NAMALWA (cell line): ENCODE measurements at places on chromosomes 1 and 21.

DNA sequence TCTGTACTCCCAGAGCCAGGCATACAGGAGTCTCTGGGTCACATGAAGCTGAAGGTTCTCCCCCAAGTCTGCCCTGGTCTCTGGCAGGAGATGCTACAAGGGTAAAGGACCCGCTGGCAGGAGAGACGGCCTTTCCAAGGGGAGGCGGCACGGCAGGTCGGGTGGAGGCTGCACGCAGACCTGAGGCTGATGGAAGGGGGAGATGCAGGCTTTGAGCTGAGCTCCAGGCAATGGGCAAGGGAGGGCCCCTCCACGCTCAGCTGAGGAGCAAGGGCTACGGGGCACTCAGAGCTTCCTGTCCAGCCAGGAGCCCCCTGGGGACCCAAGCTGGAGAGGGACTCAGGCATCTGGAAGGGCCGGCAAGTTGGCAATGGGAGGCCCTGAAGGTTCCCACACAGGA is 50.3 kb downstream of the MEGF6 start:
- DNase-seq = no peak

DNA sequence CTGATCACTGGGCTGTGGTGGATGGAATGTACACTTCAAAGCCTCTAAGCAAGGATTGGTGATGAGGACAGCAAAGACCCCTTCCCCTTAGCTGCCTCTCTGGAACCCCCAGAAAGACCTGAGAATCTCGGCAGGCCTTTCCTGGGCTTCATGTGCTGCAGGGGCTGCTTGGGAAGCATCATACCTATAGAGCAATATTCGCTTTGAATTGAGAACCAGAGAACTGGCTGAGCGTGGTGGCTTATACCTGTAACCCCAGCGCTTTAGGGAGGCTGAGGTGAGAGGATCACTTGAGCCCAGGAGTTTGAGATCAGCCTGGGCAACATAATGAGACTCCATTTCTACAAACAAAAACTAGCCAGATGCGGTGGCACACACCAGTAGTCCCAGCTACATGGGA is 22.0 kb downstream of the CSF1 start:
- DNase-seq = no peak

GRCh38 chr21:41833497-41834115 is 45.5 kb downstream of the PRDM15 start:
- peak; percentile 78 for DNase-seq

- no peak for DNase-seq
These were observed 66.6 kb downstream of the UBIAD1 start for GRCh38 chr1:11339346-11340232.

GRCh38 chr1:230174041-230174440 is 107.0 kb downstream of the GALNT2 start:
- no peak for DNase-seq

- DNase-seq = no peak
These were observed 16.3 kb downstream of the CAPZB start for GRCh38 chr1:19469004-19469403.

DNA sequence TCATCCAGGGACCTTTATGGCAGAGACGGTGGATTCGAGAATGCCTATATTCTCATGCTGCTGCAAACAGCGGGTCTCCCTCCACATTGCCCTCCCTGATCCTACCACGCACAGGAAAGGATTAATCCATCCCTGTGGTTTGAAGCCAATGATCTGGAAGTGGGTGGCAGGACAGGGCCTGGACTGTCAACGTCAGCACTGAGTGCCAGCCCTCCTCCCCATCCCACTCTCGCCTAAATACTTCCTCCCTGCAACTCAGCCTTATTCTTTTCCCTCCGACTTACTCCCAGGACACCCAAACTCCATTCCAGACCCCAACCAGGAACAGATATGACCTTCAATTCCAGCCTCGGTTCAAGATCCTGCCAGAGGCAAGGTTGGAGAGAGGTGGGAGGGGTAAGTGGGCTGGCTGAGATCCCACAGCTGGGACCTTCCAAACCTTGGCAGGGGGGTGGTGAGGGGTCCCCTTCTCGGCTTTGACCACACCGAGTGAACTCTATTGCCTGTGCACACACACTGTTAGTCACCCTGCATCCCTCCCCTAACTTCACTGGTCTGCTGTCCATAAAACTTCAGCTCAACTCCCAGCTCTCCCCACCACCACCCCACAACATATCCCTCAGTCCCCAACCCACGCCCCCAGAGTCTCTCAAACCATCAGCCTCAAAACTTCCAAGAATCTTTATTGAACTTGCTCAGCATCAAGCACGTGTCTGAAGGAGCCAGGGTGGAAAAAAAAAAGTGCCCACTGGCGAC is 2.4 kb upstream of the S100A5 start:
- DNase-seq = no peak

DNA sequence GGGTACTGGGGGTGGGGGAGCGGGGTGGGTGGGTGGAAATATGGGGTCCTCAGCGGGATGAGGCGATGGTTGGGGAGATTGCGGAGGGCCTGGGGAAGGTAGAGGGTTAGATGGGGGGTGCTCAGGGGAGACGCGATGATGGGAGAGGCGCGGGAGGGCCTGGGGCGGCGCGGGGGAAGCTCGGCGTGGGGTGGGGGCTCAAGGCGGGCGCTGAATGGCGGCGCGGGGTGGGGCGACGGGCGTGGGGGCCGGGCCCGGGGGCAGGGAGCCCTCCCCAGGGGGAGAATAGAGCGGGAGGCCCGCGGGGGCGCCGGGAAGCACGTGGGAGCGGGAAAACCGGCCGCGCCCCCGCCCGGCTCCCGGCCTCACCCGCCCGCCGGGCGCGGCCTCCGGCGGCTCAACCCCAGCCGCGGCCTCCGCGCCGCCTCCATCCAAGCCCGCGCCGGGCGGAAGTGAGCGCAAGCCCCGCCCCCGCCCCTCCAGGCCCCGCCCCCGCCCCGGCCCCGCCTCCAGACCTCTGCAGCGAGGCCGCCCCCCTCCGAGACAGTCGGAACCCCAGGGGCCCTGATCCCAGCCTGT is at the start of gene FAAP20:
TSS of gene FAAP20 (minus strand) at position 454 of the 579 bp plus-strand sequence. CDS start at position 431, 23 bp downstream.
- peak; percentile 76 for DNase-seq

GRCh38 chr1:64539781-64540218 is 69.9 kb downstream of the CACHD1 start:
- DNase-seq = no peak

- no peak for DNase-seq
These were observed 41.3 kb upstream of the GPR52 start for GRCh38 chr1:174406421-174406820.

DNA sequence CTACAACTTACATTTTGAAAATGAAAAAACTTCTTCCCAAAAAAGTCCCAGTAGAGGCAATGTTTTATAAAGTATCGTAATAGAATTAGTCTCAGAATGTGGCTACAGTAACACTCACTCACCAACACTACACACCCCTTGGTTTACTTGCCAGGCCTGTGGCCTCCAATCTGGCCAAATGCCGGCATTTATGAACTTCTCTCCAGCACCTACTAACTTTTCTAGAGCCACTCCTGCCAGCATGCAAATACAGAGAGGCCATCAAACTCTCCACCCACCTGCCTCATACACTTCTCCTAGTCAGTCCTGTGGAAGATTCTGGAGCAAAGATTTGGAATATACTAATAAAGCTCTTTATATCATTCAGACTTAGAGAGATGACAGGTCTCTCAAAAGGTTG is 32.3 kb downstream of the STPG1 start:
- no peak for DNase-seq

- no peak for DNase-seq
These were observed 52.1 kb downstream of the ACBD3 start for GRCh38 chr1:226134170-226135058.

DNA sequence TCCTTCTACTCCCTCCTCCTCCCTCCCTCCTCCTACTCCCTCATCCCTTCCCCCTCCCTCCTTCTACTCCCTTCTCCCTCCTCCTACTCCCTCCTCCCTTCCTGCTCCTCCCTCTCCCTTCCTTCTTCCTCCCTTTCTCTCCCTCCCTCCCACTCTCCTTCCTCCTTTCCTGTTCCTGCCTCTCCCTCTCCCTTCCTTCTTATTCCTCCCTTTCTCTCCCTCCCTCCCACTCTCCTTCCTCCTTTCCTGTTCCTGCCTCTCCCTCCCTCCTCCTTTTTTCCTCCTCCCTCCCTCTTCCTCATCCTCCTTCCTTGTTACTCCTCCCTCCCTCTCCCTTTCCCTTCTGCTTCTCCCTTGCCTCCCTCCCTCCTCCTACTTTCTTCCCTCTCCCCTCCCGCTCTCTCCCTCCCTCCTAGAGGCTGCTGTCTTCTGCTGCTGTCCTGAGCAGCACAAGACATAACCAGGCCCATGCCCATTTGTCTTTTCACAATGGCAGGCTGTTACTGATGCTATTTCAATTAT is 41.1 kb downstream of the WNT9A start:
- DNase-seq = no peak

GRCh38 chr1:12722626-12723025 is 6.7 kb downstream of the AADACL3 start:
- DNase-seq = no peak

DNA sequence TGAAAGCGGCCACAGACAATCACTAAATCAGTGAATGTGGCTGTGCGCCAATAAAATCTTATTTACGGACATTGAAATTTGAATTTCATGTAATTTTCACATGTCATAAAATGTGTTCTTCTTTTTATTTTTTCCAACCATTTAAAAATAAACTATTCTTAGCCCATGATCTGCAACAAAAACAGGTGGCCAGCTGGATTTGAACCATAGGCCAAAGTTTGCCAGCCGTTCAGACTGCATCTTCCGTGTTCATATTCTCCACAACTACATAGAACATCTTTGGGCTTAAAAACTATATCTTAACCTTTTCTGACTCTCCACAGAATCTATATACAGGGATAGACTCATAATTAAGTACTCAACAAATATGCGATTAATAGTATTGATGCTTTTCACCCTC is 81.2 kb upstream of the RALGPS2 start:
- DNase-seq = peak; percentile 73

- peak; percentile 42 for DNase-seq
These were observed 100.9 kb upstream of the RUNX3 start for GRCh38 chr1:25030674-25031589.

- no peak for DNase-seq
These were observed 128.8 kb downstream of the COQ8A start for GRCh38 chr1:227068883-227069282.

- no peak for DNase-seq
These were observed 455.9 kb downstream of the PLPP3 start for GRCh38 chr1:56123421-56123820.

- peak; percentile 37 for DNase-seq
These were observed 862 bp upstream of the PLEKHO1 start for GRCh38 chr1:150148837-150149270.

DNA sequence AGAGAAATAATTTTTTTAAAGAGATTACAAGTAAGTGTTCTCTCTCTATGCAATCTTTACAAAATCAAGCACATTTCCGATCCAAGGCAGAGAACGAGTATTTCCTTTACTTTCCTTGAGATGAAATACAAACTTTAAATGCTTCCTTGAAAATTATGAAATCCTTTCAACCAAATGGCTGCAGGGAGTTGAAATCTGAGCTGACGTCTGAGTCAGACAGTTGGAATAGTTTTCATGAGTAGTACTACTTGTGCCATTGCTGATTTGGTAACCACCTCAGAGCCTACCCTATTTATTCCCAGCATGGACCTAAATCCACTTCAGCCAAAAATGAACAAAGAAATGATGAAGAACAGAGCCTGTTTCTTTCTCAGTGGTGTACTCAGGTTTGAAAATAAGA is 183.6 kb downstream of the GIPC2 start:
- DNase-seq = no peak

DNA sequence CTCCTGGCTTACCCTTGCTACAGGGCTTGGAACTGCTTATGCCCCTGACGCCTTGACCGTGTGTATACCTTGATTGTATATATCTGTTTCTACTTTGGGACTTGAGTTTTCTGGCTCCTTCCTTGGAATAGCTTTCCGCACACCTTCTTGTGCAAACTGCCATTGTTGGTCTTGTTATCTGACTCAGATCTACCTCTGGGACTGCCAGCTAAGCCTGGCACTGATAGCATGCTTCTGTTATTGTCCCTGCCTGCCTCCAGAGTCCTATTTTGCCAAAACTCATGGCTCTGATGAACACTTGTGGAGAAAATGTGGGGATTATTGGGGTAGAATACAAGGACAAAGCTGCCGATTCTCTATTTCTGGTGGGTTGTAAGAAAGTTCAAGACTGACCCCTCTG is 15.4 kb downstream of the FMOD start:
- no peak for DNase-seq

DNA sequence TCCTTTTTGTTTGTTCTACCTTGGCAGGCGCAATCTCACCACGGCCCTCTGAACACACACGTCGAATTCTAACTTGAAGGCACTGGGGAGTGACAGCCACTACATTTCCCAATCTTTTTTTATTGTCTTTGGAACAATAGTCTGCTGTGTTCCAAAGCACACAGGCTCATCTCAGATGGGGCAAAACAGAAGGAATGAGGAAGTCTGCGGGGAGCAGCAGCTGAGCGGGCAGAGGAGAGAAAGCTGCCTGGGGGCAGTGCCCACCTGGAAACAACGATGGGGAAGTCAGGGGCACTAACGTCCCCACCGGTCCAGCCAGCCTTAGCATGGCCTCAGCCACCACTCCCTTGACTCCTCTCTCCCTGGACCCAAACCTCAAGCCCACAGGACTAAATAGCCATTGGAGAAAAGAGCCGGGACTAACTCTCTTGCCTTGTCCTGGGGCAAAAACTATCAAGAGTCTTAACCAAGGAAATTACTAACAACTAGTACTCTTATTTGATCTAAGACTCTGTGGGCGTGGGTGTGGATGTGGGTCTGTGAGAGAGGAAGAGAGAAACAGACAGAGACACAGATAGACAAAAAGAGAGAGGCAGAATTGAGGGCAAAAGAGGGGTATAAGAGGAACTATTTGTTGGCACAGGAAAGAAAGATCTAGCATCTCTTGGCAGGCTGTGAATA is 34.2 kb downstream of the SYF2 start:
- no peak for DNase-seq

- peak; percentile 61 for DNase-seq
These were observed 14.0 kb downstream of the NES start for GRCh38 chr1:156663178-156663577.

DNA sequence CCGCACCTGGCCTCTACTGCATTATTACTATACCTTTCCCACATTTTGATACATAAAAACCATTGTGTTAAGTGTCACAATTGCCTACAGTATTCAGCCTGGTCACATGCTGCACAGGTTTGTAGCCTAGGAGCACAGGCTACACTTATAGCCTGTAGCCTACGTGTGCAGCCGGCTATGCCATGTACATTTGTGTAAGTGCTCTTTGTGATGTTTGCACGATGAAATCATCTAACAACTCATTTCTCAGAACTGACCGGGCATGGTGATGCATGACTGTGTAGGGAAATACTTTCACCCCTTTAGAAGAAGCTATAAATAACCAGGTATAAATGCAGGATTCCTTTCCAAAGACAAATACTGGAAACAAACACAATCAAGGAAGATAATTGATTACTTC is 12.1 kb downstream of the ERG start:
- no peak for DNase-seq

- no peak for DNase-seq
These were observed 857.2 kb downstream of the BRINP3 start for GRCh38 chr1:189620471-189620870.

DNA sequence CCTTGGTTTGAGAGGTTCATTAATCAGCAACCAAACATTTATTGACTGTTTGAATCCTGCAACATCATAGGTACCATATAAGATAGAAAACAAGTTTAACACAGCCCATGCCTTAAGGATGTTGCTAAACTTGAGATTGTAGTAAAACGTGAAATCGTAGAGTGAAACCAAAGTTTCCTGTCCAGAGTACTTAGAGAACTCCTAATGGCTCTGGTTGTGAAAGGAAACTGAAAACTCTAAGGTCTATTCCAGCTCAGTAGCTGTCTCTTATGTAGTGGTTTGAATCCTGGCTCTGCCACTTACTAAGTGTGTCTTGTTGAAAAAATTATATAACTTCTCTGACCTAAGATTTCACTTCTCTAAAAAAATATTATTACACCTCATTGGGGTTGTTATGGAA is 310.9 kb downstream of the NTNG1 start:
- no peak for DNase-seq

- no peak for DNase-seq
These were observed 9.6 kb upstream of the SPRR2F start for GRCh38 chr1:153122831-153123421.
